Effector memory CD8-positive, alpha-beta T cell (primary cell): ENCODE measurements at places on chromosomes 2 and 18.

- no peak for DNase-seq
Observed at GRCh38 chr2:163748420-163748819, 12.6 kb upstream of the FIGN start.

DNA sequence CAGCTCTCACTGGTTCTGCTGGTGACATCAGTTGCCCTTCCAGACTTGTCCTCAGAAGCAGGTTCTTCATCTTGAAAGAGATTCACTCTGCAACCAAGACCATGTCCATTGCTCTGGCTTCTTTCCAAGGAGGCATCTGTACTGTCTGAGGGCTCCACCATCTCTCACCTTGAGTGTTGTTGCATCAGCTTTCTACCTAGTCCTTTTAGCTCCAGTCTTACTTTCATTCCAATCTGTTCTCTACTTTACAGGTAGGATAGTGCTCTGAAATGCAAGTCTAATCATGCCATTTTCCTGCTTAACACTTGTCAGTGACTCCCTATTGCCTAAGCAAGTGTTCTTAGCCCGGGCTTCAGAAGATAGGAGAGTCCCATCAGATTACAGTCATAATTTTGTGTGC is 117.7 kb downstream of the EN1 start:
- no peak for DNase-seq

GRCh38 chr2:235803028-235803427 is 309.2 kb downstream of the AGAP1 start:
- no peak for DNase-seq

- DNase-seq = no peak
Observed at GRCh38 chr2:70531419-70532086, 22.1 kb downstream of the TGFA start.

- DNase-seq = no peak
Observed at GRCh38 chr2:235850289-235850688, 317.9 kb downstream of the GBX2 start.

DNA sequence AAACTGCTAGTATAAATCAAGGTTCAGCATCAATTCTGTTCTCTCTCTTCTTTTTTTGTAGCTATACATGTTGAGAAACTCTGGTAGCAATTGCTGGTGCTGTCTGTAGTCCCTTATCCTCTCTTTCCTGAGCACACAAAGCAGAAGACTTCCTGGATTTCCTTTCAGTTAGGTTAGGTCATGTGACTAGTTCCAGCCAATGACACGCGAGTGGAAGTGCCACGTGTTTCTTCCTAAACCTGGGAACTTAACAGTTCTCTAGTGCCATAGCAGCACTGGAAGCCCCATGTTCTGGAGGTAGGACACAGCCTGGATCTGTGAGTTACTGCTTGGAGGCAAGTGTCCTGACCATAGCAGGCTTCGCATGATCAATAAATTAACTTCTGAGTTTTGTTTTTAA is 125.9 kb downstream of the PLA2R1 start:
- DNase-seq = no peak

- DNase-seq = no peak
Observed at GRCh38 chr2:63444565-63445288, 143.6 kb downstream of the WDPCP start.

DNA sequence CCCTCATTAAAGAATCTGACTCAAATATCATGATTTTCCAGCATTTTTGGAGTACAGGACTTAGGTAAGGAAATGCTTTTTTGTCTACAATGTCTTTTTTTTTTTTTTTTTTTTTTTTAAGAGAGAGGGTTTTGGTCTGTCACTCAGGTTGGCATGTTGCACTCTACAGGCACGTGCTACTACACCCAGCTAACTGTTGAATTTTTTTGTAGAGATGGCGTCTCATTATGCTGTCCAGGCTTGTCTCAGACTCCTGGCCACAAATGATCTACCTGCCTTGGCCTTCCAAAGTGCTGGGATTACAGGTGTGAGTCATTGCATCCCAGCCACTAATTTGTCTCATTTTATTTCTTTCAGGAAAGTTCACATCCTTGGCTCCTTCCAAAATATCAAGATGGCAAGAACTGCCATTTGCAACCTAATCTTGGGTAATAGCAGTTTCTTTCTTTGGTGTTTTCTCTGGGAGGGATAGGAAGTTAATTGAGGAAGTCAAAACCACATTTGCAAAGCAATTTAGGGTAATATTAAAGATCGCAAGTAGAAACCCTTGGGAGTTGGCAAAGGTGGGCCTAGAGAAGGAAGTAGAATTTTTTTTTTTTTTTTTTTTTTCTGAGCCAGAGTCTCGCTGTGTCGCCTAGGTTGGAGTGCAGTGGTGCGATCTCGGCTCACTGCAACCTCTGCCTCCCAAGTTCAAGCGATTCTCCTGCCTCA is 15.5 kb downstream of the PNO1 start:
- DNase-seq = no peak
